ENCODE measurements at places on chromosomes 6 and 20.

- DNase-seq, result no peak
Measured at GRCh38 chr20:37298190-37298939, 8.9 kb downstream of the MANBAL start.

DNA sequence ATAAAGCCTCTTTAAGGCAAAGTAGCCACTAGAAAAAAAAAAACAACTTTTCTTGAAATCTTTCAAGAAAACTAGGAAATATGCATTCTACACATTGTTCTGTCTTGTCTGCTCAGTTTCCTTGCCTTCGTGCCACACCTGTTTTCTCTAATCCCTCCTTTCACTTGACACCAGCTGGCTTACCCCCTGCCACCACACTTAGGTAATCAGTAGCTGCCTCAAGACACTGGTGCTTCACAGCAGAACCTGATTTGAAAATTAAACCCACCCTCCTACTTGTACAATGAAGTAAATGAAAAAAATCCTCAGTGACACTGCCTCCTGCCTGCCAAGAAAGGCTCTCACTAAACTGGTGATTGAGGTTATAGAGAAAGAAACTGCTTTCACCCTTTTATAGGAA, 45.8 kb upstream of the SCML4 start:
- DNase-seq, result no peak

- DNase-seq, result no peak
Measured at GRCh38 chr20:63738687-63739129, 868 bp upstream of the SLC2A4RG start.

GRCh38 chr6:130223508-130223907, 757 bp upstream of the SAMD3 start:
- DNase-seq, result peak; percentile 8

DNA sequence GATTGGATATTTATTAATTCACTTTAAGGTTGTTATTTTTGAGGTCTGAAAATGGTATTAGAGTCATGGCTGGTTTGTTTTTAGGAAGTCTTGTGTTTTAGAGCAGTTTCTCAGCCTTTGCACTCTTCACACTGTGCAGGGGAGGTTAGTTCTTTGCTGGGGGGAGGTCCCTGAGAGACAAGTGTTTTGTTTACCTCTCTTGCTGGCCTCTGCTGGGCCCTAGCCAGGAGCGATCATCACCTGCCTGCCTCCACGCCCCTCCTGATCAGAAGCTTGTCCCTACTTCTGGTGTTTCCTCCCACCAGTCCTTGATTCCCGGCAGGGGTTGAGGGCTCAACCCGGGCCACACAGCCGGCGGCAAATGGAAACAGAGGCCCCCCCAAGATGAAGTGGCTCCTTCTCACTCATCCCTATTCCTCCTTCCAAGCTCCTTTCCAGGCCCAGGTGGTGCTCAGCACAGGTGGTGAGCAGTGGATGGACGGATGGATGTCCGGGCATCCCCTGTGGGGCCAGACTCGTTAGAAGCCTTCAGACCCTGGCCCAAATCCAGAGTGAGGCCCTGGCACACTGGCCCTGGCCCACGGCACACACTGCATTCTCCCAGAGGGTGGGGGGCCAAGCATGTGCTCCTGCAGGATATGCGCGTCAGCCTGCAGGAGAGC, 51.3 kb downstream of the GRM4 start:
- no peak for DNase-seq

GRCh38 chr20:45183084-45183483, 8.4 kb downstream of the PI3 start:
- no peak for DNase-seq

- no peak for DNase-seq
Measured at GRCh38 chr6:24931718-24932691, 3.8 kb downstream of the RIPOR2 start.

DNA sequence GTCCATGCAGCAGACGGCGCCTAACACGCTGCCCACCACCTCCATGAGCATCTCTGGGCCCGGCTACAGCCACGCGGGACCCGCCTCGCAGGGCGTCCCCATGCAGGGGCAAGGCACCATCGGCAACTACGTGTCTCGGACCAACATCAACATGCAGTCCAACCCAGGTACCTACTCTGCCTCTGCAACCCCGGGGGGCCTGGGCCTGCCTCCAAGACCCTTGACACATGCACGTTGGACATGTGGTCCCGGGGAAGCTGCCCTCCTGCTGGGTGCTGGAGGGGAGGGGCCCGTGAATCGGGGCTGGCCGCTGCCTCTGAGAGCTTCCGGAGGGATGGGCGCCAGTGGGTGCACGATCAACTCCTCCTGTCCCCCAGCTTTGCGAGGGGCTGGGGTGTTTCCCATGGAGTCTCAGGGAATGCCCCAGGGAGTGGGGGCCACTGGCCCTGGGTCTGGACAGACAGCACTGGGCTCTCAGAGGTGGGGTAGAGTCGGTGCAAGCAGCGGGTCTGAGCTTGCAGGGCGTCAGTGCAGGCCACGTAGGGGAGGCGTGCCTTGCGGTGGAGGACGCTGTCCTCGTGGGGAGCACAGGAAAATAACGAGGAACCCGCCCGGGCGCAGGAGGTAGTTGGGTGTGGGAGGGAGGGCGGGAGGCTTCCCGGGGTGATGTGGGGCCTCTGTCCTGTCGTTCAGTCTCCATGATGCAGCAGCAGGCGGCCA, 19.4 kb downstream of the SS18L1 start:
- DNase-seq, result no peak

- no peak for DNase-seq
Measured at GRCh38 chr20:35003211-35004031, 47.8 kb downstream of the MYH7B start.

GRCh38 chr20:62838128-62838891, 21.5 kb downstream of the COL9A3 start:
- no peak for DNase-seq

DNA sequence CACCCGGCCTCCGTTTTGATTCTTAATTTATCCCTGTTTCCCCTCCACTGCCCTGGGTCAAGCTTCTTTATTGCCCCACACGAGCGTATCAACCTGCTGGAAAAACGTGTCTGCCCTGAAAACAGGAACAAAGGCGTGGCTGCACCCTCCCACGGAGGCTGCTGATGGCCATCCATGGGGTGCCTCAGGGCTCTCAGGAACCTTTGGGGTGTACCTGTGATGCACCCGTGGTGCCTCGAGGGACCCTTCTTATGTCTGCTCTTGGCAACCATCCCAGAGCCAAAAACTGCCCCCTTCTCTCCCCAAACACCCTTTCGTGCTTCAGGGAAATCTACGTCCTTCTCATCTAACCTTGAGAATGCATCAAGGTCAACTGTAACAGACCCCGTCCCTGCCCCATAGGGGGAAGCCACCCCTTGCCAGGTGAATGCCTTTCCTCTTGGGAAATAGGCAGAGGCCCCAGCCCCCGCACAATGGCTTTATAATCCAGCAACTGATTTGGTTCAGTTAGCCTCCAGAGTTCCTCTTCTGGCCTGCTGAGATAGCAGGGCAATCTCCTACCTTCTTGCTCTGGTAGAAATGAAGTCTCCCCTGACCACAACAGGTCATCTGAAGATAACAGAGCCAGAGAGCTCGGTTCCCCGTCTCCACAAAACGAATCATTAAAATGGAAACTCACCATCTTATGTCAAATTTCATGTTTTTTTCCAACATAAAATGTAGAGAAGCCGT, 29.4 kb downstream of the PSMG4 start:
- DNase-seq, result no peak

- no peak for DNase-seq
Measured at GRCh38 chr6:108492131-108492766, 68.5 kb upstream of the FOXO3 start.

DNA sequence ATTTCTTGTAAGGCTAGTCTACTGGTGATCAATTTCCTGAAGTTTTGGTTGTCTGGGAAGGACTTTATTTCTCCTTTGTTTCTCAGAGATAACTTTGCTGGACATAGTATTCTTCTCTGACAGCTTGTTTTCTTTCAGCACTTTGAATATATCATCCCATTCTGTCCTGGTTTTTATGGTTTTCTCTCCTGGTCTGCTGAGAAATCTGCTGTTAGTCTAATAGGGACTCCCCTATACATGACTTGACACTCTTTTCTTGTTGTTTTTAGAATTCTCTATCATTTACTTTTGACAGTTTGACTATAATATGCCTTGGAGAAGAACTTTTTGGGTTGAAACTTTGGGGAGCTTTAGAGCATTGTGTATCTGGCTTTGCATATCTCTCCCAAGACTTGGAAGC, 112.5 kb downstream of the PRL start:
- DNase-seq, result no peak

DNA sequence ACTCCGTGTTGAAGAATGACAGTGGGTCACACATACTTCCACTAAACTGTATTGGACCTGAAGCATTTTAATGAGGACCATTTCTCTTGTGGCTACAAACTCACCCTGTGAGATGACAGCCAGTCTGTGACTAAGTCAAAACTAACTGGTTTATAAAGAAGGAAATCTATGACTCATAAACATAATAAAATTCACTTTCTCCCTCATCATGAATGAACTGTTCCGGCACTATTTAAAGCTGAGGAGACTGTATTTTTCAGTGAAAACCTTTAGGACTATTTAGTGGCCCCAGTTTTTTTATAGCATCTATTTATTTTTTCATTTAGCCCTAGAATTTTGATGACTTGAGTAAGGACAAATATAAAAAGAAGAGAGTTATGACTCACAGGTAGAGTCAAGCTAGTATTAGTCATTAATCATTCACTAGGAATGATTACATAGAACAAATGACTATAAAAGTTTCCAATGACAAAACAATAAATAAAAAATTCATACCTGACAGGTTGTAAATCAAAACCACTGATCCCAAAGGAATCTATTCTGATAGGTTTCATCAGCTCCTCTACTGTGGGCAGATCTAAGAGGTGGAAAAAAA, 34.2 kb downstream of the CEP162 start:
- no peak for DNase-seq

DNA sequence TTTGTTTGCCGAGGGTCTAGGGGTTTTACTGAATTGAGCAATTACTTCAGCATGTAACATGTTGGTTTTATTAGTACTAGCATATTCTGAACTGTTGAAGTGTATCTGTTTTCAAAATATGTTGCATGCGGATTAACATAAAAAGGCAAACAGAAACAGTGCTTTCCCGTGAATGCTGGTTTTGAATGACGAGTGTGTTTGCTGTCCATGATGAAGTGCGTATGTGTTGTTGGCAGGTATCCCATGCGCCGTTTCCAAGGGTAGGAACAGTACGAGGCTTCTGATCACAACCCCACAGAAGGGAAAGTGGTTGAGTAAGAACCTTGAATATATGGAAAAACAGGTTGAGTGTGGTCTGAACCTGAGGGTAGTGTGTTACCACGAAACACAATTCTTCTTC, 232.9 kb downstream of the SAMD5 start:
- no peak for DNase-seq

DNA sequence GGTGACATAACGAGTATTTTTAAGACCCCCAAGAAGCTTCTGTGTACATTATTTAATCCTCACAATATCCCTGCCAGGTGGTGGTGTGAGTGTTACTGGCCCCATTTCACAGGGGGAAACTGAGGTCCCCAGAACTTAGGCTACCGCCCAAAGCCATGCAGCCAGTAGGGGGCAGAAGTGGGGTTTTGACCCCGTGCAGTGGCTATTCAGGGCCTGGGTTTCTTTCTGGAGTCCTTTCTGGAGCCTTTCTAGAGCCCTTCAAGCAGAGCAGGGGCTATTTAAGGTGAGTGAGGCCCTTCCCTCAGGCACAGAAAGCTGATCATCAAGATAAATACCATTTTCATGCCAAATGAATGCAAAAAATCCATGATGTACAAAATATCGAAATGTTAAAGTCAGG, 59.0 kb downstream of the CTCFL start:
- no peak for DNase-seq

GRCh38 chr20:51189814-51190782, 167.2 kb upstream of the KCNG1 start:
- DNase-seq, result no peak

DNA sequence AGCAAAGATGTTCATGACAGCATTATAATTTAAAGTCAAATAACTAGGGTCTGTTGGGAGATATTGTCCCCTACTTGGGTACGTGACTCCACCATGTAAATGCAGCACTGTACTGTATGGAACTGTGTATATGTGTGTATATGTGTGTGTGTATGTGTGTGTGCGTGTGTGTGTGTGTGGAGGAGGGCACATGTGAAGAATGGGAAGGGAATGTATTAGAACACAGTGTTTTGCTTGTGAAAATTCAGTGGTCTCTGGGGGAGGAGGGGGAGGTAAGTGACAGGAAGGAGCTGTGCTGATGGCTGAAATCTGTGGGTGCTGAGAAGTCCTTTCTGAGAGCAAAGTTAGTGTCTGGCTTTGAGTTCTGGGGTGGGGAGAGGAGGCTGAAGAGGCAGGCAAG, 23.9 kb upstream of the VEGFA start:
- DNase-seq, result no peak

- no peak for DNase-seq
Measured at GRCh38 chr6:24358219-24358821, 461 bp upstream of the DCDC2 start.

- no peak for DNase-seq
Measured at GRCh38 chr6:107982486-107982885, 24.5 kb upstream of the SEC63 start.

GRCh38 chr6:9564021-9564420, 850.9 kb downstream of the TFAP2A start:
- DNase-seq, result no peak

DNA sequence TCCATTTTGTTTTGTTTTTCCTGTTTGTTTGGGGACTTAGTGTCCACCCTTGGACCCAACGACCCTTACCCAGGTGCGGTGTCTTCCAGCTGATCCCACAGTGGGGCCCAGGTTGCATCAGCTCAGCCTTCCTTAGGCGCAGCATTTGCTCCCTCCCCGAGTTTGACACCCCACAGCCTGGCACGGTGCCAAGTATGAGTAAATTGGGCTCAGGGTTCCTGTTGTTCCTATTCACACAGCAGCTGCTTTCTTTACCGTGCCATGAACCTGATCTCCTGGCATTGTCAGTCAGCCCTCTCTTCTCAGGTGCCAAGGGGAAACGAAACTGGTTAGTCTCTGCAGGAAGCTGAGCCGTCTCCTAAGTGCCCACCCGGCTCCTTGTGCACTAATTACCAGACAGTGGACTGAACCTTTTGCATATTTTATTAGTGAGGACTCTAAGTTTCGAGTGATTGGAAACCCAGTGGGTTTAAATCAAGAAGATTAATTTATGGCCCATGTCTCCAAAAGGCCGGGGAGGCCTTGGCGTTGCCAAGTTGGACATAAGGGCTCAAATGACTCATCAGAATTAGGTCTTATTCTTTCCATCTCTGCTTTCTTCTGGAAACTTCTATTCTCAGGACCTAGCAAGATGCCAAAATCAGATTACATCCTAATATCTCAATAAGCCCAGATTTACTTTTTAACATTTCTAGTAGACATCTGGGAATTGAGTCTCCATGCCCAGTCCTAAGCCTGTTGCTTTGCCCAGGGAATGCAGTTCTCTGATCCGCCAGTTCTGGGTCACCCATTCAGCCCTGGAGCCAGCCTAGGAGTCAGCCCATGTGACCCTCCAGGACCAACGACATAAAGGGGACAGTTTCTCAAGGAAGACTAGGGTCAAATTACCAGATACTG, 68.8 kb downstream of the TSHZ2 start:
- DNase-seq, result no peak

GRCh38 chr20:17710379-17711266, 10.9 kb downstream of the BANF2 start:
- no peak for DNase-seq
